ENCODE measurements at places on chromosomes 7 and 10.

GRCh38 chr10:66788178-66788987 is 137.5 kb upstream of the LRRTM3 start:
- DNase-seq, result no peak

GRCh38 chr7:15558756-15559155 is 3.1 kb downstream of the AGMO start:
- peak; percentile 6 for DNase-seq

GRCh38 chr7:56538541-56539429 is 422.6 kb upstream of the NUPR2 start:
- DNase-seq, result no peak

- no peak for DNase-seq
These were observed 4.5 kb downstream of the SNCG start for GRCh38 chr10:86962981-86963310.

GRCh38 chr10:100759331-100759730 is 13.9 kb downstream of the PAX2 start:
- no peak for DNase-seq

GRCh38 chr7:585873-586272 is 66.2 kb upstream of the PDGFA start:
- no peak for DNase-seq

DNA sequence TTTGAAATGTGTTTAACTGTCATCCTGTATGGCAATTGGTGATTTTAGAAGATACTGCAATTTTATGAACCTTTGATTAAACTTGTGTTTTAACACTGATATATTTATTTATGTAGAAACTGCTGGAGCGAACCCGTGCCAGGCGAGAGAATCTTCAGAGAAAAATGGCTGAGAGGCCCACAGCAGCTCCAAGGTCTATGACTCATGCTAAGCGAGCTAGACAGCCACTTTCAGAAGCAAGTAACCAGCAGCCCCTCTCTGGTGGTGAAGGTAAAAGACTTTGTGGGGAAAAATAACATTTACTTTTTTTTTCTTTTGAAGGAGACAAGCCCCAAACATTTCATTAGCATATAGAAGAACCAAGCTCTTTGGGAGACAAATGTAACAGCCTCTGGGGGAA is 6.5 kb downstream of the ANLN start:
- peak; percentile 75 for DNase-seq

- DNase-seq, result peak; percentile 100
These were observed 23.3 kb downstream of the MYOF start for GRCh38 chr10:93458821-93459257.

DNA sequence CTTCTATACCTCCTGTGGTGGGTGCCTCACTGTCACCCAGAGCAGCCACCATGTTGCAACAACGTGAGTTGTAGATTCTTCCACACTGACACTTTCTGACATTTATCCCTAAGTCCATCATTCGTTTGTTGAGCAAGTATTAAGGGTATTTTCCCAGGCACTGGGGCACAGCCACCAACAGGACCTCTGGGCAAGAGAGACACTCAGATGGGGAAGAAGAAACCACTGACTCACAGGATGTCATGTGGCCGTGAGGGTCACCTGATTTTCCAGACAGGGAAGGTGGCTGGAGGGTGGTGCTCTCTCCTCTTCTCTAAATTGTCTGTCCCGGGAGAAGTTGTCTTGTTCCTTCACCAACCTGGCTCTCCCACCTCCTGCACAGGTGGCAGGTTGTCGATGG is 51.7 kb upstream of the PPIF start:
- no peak for DNase-seq

DNA sequence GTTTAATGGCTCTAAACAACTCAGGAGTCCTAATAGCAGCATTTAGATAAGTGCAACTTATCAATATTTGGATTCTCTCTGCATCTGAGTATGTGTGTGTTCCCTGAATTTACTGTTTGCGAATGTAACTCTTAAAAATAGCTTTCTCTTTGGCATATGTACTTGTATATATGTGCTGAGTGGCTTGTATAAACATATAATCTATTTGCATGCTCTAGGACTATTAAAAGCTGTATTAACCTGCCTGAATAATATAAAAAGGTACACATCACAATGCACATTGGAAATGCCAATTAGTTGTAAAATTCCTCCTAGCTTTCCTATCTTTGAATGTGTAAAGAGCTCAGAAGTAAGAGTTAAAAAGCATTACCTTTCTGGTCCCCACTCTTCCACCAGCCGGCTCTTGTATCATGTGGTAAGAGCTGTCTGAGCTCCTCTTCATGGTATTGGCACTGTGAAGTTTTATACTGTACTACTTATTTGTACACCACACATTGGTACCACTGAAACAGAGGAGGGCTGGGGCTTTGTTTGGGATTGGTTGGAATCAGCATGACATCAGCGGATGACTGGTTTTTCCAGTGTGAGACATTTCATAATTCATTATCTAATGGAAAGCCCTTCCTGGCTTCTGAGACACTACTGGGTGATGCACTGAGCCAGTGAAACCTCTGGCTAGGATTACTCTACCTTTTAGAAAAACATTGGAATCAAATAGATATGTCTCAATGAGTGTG is at the start of gene INHBA:
INHBA (minus strand) TSS at position 456 of the 737 bp plus-strand sequence. CDS start 2,716 bp downstream, outside the sequence.
- DNase-seq, result peak; percentile 98

DNA sequence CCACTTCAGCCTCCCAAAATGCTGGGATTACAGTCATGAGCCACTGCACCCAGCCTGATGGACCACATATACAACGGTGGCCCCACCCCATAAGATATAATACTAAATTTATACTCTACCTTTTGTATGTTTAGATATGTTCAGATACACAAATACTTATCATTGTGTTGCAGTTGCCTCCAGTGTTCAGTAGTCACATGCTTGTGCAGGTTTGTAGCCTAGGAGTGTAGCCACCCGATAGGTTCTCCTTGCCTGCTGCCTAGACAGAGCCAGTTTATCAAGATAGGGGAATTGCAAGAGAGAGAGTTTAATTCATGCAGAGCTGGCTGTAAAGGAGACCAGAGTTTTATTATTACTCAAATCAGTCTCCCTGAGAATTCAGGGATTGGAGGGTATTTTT is 9.6 kb downstream of the CCL24 start:
- no peak for DNase-seq

GRCh38 chr10:61993711-61994401 is 92.4 kb downstream of the ARID5B start:
- no peak for DNase-seq

DNA sequence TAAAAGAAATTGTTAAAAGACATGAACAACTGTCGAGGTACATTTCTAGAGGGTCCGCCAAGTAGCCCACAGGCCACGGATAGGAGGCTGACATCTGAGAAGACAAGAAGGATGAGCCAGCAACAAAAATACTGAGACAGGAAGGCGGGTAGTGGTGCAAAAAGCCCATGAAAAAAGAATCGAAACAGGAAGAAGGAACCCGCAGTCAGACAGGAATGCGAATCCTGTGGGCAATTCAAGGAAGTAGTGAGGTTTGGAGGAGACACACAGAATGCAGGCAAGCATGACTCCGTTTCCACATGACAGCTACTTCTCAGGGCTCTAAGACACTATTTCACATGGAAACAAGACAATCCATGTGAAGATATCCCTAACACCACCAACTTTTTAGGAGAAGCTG is 125.2 kb downstream of the DOCK4 start:
- DNase-seq, result peak; percentile 34

DNA sequence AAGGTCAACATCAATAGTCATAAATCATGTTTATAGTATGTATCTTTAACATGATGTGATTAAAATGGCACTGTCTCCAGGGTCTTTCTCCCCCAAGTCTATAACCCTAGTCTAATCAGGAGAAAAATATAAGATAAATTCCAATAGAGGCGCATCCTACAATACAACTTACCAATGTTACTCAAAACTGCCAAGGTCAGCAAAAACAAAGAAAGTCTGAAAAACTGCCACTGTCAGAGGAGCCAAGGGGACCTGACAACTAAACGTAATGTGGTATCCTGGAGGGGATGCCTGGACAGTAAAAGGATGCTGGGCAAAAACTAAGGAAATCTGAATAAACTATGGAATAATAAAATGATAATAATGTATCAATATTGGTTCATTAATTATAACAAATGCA is 63.9 kb downstream of the TPK1 start:
- no peak for DNase-seq

- DNase-seq, result no peak
These were observed 13.3 kb downstream of the MYO1G start for GRCh38 chr7:44965441-44965903.

GRCh38 chr7:129550693-129551360 is 48.5 kb downstream of the SMKR1 start:
- DNase-seq, result no peak

Measured in IMR-90 (cell line).